ENCODE measurements at places on chromosomes 3 and 15.

GRCh38 chr3:154098376-154098775 is 22.8 kb upstream of the ARHGEF26 start:
- DNase-seq = no peak

GRCh38 chr3:4804161-4805058 is 174.8 kb upstream of the BHLHE40 start:
- no peak for DNase-seq

DNA sequence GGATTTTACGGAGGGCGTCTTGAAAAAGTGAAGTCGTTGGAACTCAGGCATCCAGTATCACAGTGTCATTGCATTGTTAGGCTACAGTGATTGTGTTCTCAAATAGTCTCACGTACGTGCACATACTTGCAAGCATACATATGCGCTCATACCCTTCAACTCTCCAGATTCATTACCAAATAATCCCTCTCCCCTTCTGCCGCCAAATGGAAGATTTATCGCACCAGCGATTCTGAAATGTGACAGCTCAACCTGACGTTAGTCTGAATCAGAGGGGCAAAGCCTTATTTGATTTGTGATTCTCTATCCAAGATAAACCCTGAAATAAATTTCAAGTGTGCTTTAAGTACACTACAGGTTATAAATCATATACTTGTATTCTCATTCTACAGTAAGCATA is 119.4 kb downstream of the GADL1 start:
- DNase-seq = no peak

DNA sequence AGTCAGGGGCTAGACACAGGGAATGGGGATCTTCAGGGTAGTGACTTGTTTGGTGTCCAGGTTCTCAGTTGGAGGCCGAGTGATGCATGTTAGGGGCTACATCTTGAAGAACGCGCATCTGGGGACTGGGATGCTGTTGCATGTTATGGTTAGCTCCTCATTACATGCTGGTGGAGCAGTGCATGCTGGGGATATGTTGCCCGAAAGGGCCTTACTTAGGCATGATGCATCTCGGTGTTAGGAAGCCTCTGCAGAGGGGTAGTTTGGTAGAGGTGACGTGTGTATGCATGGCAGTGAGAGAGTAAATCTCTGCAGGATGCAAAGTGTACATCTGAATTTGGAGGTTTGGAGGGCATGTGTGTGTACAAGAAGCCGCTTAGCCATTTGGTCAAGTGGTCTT is 2.4 kb downstream of the EIF4G1 start:
- no peak for DNase-seq

DNA sequence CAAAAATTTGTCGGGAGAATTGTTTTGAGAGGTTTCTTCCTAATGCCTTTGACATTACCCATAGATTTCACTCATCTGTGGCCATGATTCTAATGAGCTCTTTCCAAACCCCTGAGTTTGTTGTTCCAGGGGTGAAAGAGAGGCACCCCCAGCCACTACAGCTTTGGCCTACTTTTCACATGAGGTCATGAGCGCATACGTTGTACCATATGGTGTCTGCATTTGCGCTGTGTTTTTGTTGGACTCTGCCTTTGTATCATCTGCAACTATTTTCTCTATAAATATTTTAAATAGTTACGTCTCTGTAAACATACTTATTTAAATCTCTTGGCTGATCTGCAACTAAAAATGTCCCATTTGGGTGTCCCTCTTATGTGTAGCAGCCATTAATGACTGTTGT is 107.9 kb downstream of the LRTM1 start:
- no peak for DNase-seq

- no peak for DNase-seq
Measured at GRCh38 chr15:48409623-48410022, 78.4 kb downstream of the DUT start.

DNA sequence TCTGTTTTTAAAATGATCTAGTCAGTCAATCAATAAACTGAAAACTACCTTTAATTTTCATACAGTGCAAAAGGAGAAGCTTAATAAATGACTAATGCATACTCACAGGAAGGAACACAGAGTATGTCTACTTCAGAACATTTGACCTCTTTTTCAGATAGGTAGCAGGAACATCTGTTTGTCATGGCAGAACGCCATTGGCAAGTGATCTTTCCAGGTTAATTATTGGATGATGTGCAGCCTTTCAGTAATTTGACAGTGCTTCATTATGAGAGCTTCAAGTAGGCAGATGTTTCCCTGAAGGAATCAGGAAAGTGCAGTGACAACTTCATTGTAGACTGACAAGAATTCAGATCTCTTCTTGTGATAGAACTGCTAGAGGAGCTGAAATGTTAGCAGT is 325.0 kb downstream of the OTOL1 start:
- DNase-seq = no peak

DNA sequence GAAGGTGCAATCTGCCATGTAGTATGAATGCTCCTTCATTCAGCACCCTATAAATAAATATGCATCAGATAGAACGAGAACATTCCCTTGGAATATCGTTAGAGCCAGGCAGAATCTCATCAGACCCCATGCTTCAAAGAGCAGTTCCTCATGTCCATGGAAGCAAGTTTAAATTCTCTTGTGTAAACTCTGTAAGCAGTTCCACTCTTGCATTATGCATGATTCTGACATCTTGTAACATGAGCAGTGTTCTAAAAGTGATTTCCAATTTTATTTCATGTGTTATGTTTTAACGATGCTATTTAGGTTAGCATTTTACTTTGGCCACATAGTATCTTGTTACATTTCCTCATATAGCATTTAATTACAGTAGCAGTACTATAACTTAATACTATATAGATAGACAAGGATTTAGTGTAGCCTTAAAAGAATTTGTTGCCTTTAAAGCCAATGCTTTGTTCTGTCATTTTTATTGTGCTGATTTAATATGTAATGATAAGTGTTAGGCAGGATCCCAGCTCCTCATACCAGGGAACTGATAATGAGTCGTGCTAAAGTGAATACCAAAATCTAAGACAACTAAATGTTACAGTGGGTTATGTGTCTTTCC is 161.2 kb upstream of the NECTIN3 start:
- no peak for DNase-seq

DNA sequence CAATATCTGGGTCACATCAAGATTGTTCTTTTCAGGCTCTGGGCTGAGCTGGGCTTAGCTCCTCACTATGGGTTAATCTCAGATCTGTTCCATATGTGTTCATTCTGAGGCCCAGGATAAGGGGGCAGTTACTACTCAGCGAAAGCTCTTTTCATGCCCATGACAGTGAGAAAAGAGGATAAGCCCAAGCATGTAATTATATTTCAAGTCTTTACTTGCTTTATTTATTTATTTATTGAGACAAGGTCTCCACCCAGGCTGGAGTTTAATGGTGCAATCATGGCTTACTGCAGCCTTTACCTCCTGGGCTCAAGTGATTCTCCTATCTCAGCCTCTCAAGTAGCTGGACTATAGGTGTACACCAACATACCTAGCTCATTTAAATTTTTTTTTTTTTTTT is 44.7 kb upstream of the SELENOK start:
- no peak for DNase-seq

- DNase-seq = no peak
Measured at GRCh38 chr3:52028572-52028971, 27.8 kb downstream of the DUSP7 start.

All from stimulated activated naive CD4-positive, alpha-beta T cell (primary cell).